Frontal cortex (tissue), 4 donors: ENCODE measurements at places on chromosomes 3 and 15. TPM values are rescaled to one million over a fixed set of nuclear protein-coding genes. Genes with fewer than 3 reads are reported as not detected.
A peak's percentile ranks its signal among the peaks of the same experiment; 100 is the strongest.

DNA sequence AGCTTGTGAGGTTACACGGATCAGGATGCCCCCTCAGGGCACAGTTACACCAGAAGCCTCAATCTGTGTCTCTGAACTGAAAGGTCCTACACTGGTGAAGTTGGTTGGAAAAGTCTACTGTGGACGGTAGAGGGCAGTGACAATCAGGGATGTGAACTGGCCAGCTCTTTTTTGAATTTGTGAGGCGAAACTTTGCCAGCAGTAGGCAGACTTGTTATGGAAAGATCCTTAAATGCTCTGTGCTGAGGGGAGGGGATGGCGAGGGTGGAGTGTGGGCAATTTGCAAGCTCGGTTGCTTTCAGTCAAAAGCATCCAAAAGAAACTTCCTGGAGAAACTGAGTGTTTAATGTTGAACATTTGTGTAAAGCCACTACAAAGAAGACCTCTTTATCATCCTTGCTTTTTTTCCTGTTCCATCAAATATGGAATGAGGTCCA, 127.4 kb upstream of the ABHD17C start:
- peak; percentile 50 for DNase-seq

DNA sequence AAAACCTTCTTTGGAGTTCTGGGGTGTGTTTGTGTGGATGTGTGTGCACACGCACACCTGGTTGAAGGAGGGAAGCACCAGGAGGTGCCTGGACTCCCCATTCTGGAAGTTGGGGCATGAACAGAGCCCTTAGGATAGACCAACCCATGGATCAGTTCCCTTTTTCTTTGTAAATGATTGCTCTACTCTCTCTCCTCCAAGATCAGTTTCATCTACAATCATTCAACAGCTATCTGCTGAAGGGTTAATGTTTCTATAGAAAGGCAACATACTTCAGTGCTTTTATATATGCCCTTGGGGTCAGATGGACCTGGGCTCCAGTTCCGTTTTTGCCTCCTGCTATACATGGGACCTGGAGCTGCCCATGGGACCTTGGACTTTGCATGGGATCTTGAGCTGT, 352.1 kb upstream of the CFAP20DC start:
- DNase-seq: no peak

DNA sequence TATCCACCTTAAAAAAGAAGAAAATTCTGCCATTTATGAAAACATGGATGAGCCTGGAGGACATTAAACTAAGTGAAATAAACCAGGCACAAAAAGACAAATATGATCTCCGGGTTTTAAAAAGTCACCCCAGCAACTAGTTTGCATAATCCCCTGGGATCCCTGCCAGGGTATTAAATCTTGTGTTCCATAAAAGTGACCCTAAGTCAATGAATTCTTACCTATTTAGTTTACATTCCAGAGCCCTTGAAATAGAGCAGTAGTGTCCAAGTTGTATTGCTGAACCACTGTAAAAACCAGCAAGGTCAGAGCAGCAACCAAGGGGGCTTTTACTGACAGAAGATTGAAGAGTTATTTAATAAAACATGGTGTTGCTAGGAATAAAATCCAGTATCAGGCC, 716.8 kb upstream of the BCHE start:
- no peak for DNase-seq

DNA sequence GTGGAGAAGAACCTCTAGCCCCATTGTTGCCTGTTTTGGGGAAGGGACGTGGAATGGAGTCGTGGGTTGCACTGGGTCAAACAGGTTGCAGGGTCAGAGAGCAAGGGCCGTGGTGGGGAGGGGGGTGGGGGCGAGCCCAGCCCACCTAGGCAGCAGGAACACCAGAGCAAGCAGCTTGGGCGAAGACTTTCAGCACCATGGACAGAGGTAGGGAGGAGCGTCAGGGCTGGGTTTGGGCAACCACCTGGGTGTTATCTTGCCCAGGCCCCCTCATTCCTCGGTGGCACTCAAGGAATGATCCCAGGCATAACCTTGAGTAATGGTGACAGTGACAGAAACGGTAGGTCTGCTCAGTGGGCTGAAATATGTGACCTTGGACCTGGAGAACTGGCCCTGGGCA, 45.9 kb upstream of the TMEM115 start:
- DNase-seq: no peak

DNA sequence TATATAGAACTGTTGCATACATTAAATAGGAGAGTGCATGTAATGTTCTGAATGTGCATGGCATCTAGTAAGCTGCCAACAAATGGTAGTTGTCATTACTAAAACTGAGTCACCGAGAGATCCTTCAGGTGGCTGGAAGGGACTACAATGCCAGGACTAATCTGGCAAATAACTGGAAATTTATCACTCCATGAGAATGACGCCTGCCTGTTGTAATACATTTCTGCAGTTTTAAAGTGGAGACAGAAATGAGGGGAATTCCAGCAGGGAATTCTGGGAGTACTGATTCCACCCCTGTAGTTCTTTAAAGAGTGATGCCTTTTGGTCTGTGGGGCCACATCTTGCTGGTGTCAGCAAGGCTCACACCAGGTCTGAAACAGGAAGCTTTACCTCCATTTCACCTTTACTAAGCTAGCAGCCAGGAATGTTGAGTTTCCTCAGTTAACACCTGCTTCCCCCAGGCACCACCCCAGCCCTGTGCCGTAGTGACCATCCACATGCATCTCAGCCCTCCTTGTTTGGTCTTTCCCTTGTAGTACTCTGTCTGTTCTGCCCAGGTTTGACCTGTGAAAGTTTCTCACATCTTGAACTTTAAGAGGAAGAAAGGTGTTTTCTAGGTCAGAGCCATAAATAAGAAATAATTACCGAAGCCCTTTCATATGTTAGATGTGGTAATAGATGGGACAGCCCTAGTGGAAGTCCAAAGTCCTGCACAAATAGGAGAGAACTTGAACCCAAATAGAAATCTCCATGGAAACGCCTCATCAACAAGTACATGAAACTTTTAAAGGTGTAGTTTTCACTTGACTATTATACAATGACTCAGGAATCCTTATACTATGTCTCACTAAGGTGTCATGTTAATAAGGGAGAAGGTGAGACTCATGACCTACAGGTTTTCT, 56.7 kb upstream of the LMOD3 start:
- no peak for DNase-seq

- no peak for DNase-seq
Observed at GRCh38 chr3:53547327-53547726, 52.9 kb downstream of the CACNA1D start.

DNA sequence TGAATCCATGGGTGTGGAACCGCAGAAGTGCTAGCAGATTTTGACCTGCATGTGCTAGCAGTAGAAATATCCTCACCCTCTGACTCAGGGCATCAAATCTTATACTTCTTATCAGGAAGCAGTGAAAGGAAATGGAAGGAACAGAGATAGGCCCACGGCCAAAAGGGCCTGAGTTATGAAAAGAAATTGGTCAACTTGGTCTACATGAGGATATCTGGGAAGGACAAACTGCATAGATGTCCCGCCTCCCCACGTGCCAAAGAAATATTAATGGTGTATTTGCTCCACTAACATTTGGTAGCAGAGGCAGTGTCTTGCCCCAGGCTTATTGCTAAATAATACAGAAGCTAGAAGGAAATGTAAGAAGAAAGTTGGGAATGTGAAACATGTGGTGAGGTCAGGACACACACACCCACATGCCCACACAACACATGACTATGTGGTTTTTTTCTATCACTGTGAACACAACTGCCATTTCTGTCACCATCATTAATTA, 93.6 kb upstream of the COL8A1 start:
- no peak for DNase-seq

DNA sequence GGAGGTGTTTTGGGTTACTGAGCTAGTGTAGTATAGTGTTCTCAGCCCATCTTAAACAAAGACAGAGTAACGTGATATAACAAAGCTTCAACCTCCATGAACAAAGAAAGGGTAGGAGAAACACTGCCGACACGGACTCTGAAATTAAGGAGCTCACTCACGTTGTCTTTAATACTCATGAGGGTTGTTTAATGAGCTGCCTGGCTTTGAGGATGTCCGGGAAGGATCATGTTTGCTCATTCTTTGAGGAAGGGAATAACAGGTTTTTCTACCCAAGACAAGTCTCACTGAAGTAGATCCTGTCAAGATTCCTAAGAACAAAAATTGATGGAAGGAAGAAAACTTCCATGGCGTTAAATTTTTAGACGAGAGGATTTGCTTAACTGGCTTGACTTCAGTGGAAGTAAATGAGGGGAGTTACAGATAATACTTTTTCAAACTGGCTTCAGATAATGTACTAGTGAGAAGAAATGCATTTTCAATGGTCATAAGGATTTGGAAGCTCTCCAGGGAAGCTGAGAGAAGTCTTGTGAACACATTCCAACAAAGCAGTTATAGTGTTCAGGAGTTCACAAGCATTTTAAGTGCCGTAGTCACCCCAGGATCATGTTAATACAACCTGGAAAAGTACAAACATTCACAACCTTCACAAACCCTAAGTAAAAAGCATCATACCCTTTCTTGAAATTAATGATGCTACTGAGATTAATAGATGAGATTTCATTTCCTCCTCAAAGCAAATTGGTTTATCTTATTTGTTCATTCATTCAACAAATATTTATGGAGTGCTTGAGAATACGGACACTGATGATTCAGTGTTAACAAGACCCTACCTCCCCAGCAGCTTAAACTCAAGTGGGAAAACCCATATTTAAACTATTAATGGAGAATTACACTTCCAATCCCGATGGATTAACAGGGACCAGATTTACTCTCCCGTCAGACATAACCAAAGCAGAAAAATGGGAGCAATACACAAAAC, 101.5 kb downstream of the SHQ1 start:
- DNase-seq: no peak

DNA sequence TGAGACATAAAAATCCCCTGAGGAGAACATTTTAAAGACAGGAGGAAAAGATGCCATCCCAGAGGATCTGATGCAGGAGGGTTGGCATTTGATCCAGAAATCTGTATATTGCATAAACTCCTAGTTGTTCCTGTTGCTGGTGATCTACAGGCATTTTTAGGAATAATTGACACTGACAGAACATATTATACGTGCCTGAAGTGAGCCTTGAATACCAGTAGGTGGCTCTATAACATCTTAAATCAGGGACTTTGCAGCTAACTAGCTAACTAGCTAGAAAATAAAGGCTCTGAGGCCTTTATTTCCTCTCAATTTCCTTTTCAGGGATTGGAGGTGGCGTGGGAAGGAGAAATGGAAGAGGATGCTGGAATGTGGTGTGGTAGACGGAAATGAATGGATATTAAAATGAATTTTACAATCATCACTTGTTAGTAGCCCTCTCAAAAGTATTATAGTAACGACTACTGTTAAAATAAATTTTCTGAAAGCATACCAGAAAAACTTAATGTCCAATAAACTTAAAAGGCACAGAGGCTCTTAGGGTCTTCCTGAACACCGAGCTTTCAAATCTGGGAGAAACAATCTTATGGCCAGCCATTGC, 73.8 kb upstream of the ZBED2 start:
- peak; percentile 39 for DNase-seq

GRCh38 chr3:13086531-13086981, 13.3 kb upstream of the IQSEC1 start:
- no peak for DNase-seq

- no peak for DNase-seq
Observed at GRCh38 chr15:99423186-99424130, 142.3 kb upstream of the MEF2A start.

GRCh38 chr15:52788099-52788986, 1.8 kb downstream of the ONECUT1 start:
- DNase-seq: no peak

- no peak for DNase-seq
Observed at GRCh38 chr15:86870846-86871245, 791.2 kb downstream of the AGBL1 start.

C3orf80 gene
- 7.7 TPM for total RNA-seq

GOLGA8M gene
- total RNA-seq: 0.82 TPM

VEPH1 gene
- total RNA-seq: 13.0 TPM
